ENCODE measurements at places on chromosomes 13 and 19. TPM values are rescaled to one million over a fixed set of nuclear protein-coding genes. Genes with fewer than 3 reads are reported as not detected.

LIM2 gene
- not detected for total RNA-seq

KANK3 gene
- total RNA-seq: 7.6 TPM

SMIM17 gene
- 0.11 TPM for total RNA-seq

ZNF628 gene
- 10.1 TPM for total RNA-seq

DCT gene
- total RNA-seq: not detected

ZNF675 gene
- 3.0 TPM for total RNA-seq

OR1I1 gene
- not detected for total RNA-seq

AP1M1 gene
- total RNA-seq: 71.5 TPM

WDR62 gene
- total RNA-seq: 23.3 TPM

STK24 gene
- total RNA-seq: 67.8 TPM

URAD gene
- total RNA-seq: not detected

BICRA gene
- 16.0 TPM for total RNA-seq

ZNF426 gene
- 1.0 TPM for total RNA-seq

RUBCNL gene
- 0.09 TPM for total RNA-seq

MAP4K1 gene
- total RNA-seq: 0.72 TPM

GTF2F1 gene
- total RNA-seq: 56.4 TPM

NLRP11 gene
- 0.01 TPM for total RNA-seq

MYCBP2 gene
- total RNA-seq: 14.0 TPM

PPM1N gene
- 6.2 TPM for total RNA-seq

SYNE4 gene
- 0.15 TPM for total RNA-seq

CYP4F2 gene
- total RNA-seq: 0.07 TPM

All from A549 treated with AZD2906 at 1 μM for 4 hours (cell line).